ENCODE measurements at places on chromosomes 5 and 9.

DNA sequence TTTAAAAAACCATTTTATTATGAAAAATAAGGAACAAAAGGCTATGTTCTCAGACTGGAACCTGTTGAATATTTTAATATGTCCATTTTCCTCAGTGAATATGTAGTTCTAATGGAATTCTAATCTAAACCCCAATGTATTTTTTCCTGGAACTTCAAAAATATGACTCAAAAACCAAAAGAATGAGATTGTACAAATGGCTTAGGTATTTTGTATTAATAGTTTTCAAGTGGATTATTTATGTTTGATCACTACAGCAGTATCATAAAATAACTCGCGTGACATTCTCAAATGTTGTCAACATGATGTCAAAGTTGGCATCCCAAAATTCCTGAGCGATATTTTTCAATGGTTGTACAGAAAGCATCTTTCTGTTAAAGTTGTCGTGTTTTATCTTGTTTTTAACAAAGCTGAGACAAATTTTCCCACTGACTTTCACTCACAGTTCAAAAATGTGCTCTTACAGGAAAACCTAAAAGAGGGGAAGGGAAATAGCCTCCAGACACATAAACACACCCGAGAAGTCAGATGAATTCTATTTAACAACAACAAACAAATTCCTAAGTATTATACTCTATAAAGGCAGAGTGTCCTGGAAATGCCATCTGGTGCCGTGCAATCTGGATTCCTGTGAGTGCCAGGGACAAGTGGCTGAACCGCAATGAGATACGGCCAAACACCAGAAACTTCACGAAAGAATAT, 68.1 kb upstream of the TAS2R1 start:
- DNase-seq, result no peak

DNA sequence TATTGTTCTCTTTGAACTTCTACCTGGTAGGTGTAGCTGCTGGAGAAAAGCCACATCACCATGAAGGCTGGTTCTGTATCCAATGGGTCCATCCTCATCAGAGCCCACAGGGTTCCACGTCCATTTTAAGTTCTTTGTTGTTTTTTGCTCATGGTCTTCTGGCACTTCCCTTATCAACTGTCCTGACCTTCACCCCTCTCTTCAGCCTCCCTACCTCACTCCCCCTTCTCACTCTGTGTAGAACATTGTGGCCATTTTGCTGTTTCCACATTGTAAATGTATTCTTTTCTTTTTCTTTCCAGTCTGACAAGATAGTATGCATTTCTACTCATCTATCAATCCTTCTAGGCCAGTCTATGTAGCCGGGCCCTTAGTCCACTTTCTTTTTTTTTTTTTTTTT, 44.3 kb upstream of the F2RL2 start:
- DNase-seq, result no peak

DNA sequence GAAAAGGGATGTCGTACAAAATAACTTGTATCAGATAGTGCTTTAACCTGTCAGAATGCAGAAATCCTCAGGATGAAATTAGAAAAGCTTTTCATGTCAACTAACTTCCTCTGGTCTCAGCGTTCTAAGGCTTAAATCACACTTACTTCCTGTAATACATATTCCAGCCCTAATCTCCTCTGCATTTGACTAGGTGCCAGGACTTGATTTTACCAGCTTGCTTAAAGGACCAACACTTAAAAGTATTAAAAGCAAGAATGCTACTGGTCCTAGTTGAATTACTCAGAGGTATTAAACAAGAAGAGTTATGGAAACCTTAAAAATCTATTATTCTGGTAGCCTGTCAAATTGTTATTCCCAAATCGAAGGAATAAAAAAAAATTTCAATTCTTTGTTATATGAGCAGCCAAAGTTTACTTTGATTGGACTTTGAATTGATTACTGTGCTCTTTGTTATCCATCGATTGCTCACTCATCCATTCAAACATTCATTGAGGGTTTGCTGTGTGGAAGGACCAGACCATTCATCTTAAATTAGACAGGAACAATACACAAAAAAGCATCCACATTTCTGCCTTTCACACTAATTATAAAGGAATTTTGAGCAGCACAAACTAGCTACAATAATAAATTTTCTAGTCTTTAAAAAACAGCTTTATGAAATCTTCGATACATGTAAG, 108.7 kb downstream of the MUSK start:
- DNase-seq, result no peak

- no peak for DNase-seq
These were observed 209.1 kb upstream of the KCNN2 start for GRCh38 chr5:114152656-114153360.

DNA sequence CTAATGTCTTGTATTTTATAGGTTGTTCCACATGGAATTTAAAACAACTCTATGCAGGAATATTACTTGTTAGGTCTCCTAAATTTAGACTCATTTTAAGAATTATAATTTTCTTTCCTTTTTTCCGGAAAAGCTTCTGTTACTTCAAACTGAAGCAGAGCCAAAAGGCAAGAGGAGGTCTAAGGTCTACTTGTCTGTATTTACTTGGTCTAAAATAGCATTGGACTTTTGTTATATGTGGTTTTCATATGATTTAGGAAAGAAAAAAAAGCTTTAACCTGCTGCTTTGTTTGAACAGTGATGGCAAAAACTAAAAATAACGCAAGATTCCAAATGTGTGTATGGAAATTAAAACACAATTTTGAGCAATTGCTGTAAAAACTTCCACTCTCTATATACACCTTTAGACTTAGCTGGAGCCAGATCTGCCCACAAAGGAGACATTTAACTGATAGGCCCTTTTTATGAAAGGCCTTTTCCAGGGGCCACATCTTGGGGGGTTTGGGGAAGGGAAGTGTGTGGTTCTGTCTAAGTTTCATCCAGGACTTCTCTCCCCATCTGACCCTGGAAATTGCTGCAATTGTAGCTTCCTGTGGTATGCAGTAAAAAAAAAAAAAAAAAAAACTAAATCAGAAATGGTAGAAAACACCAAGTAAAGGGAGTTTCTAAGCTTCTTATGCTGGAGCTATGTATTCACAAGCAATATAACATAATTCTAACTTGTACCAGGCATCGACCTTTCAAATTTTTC, 307.7 kb upstream of the MEF2C start:
- no peak for DNase-seq

- DNase-seq, result no peak
These were observed 117.2 kb downstream of the TRPM3 start for GRCh38 chr9:71004196-71004595.

DNA sequence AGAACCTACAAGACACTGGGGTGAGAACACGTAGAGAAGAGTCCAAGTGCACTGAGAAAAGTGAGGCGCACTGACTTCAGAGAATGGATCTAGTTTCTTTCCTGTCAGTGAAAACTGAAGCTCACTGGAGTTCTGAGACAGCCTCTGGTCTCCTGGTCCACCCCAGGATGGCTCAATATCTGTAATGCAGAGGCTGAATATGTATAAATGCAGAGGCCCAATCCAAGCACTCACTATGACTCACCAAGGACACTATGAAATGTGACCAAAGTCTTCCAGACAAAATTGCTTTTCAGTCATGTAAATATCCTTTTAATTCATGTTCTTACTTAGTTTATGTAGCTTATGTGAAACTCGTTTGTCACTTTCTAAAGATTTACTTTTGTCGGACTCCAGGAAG, 53.8 kb downstream of the NFIB start:
- DNase-seq, result no peak

DNA sequence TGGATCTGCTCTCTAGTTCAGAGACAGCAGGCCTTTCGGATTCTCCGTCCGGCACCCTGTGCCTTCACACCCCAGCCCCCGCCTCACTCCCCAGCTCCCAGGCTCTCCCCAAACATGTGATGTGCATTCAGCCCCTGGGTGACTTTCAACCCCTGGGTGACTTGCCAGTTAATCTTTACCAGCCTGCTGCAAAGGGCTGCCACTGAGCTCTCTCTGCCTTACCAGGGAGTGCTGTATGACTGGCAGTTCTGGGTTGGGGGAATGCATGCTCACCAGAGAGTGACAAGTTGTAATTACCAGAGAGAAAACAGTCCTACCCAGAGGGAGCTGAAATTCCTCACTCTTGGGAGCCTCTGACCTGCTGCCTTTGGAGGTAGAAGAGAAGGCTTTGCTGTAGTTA, 4.9 kb upstream of the ADRA1B start:
- DNase-seq, result no peak

- DNase-seq, result no peak
These were observed 58.4 kb upstream of the STK32A start for GRCh38 chr5:147176422-147176821.

DNA sequence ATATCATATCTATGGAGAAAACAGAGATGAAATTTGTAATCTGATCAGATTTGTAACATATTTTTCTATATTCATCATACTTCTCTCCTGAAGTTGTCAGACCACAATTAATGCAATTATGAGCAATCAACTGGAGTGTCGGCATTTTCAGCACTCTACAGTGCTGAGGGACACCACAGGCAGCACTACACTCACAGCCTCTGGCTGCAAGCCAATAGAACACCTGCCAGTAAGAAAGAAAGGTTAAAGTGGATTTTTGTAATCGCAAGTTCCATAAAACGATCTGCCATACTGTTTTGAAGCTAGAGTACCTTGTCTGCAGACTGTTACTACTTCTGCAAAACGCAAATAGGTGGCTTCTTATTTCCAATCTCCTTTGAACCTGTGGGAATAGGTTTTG, 147.6 kb downstream of the ADAMTS6 start:
- no peak for DNase-seq

DNA sequence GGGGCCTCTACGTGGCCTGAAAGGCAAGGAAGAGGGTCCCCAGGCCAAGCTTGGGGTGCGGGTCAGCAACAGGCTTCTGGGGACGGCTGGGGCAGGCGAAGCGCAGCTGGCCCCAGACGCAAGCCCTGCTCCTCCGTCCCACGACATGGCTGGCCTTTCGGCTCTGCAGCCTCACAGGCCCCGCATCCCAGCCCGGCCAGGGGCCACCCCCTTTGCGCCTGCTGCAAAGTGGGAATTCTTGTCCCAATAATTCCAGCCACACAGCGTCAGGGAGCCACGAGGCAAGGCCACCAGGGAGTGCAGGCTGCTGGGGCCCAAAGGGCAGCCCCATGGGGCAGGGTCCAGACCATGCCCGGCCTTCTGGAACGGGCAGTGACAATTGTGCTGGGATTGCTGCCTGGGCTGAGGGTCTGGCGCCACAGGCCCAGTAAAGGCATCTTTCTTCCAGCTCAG, 1.1 kb upstream of the ENTPD2 start:
- DNase-seq, result no peak

DNA sequence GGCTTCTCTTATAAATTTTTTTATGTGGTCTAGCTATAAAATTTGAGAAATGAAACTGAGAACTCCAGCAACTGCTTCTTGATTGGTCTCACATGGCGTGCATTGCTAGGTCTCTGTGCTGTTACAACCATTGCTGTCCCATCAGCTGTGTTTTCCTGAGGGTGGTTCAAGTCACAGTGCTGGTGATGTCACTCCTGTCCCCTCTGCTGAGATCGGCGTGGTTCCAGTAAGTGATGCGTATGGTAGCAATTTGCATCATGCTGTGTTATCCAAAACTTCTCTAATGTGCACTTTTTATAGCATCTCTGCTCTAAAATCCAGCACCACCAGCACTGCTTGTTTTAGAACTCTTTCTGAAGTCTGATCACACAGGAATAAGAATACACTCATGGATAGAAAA, 112.6 kb upstream of the ZNF608 start:
- no peak for DNase-seq

DNA sequence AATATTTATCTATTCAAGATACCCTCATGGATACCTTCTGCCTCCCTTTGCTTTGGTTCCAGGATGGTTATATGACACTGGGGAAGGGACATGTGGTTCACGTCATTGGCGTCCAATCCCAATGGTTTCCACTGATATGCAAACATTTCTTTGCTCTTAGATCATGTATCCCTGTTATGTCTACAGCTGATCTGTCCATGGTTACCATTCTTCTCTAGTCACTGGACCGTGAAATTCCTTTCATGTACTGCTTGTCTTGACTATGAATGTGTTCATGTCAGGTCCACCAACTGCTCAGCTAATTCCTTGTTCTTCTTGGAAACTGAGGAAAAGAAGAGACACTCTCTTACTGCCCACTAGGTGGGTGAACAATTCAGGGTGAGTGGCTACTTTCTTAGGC, 391.1 kb upstream of the ZNF608 start:
- no peak for DNase-seq

- no peak for DNase-seq
These were observed 2.5 kb upstream of the YTHDC2 start for GRCh38 chr5:113510836-113511451.

- no peak for DNase-seq
These were observed 305.1 kb upstream of the RGMB start for GRCh38 chr5:98468188-98468869.

- no peak for DNase-seq
These were observed 37.1 kb downstream of the PLPP1 start for GRCh38 chr5:55497712-55498111.

- no peak for DNase-seq
These were observed 93.1 kb upstream of the DHFR start for GRCh38 chr5:80747922-80748321.

GRCh38 chr5:145464171-145464570, 371.0 kb downstream of the PRELID2 start:
- DNase-seq, result no peak

DNA sequence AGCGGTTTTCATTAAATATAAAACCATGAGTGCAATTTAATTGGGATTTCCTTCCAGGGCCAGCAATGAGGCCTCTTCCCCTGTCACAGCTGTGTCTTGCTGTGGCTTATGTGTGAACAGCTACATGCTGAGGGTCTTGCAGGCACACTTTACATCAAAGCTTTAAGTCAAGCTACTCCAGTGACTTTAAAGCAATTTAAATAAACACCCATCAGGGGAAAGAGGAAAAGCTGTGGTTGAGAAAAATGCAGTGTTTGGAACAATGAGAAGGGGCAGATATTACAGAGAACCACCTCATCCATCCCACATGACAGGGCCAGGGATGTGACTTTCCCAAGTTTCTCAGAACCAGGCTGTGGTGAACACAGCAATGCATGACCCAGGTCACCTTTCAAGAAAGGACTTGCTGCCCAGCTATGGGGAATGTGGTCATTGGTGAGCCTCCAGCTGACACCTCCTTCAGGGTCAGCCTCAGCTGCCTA, 115.9 kb upstream of the LPAR1 start:
- no peak for DNase-seq

GRCh38 chr5:43560128-43560527, 3.3 kb upstream of the PAIP1 start:
- DNase-seq, result no peak

DNA sequence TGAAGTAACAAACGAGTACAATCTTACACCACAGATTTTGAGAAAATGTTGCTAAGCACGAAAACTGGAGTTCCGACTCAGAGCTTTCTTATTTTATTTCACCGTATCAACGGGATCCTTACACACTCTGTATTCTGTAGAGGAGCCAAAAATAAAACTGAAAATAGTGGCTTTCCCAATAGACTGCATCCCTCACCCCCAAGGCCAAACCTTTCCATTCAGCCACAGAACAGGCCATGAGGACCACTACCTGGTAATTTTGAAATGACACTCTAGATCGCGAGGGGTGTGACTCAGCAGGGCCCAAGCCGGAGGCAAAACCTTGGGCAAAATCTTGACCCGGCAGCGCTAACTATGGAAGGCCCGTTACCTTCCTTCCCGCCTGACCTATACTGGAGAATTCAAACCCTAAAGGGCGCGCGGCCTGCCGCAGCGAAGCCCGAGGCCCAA, 432 bp downstream of the HSPA9 start:
- no peak for DNase-seq
